ENCODE measurements at places on chromosomes 2 and 18. TPM values are rescaled to one million over a fixed set of nuclear protein-coding genes. Genes with fewer than 3 reads are reported as not detected.

The EPB41L3 gene
- not detected for total RNA-seq

The ABCB11 gene
- total RNA-seq, result not detected

The CASP8 gene
- total RNA-seq, result 20.1 TPM

The PROC gene
- 1.3 TPM for total RNA-seq

The KLF11 gene
- total RNA-seq, result 8.5 TPM

The UGT1A4 gene
- 3.9 TPM for total RNA-seq

The CREG2 gene
- total RNA-seq, result not detected

The CCDC148 gene
- 1.4 TPM for total RNA-seq

The C2orf78 gene
- not detected for total RNA-seq

The SULT1C2 gene
- total RNA-seq, result not detected

The UGT1A5 gene
- 3.1 TPM for total RNA-seq

The AKAIN1 gene
- not detected for total RNA-seq

The NCKAP1 gene
- 43.2 TPM for total RNA-seq

The WDR43 gene
- 69.5 TPM for total RNA-seq

The SERPINB11 gene
- not detected for total RNA-seq

The FSHR gene
- total RNA-seq, result not detected

Data from HT-29 (cell line).